ENCODE measurements at places on chromosomes 13 and 19.

GRCh38 chr19:17543986-17544385 lies 11.5 kb upstream of the COLGALT1 start:
- no peak for DNase-seq

GRCh38 chr13:99717959-99718674 lies 216.8 kb downstream of the TM9SF2 start:
- DNase-seq, result no peak

GRCh38 chr13:95207769-95208366 lies 93.4 kb downstream of the ABCC4 start:
- no peak for DNase-seq

GRCh38 chr13:49247643-49248621 lies at the start of gene CDADC1:
Gene CDADC1 (plus strand): TSS chr13:49247925. CDS start chr13:49248038, 113 bp downstream.
- peak; percentile 90 for DNase-seq

- DNase-seq, result no peak
These were observed 2.8 kb upstream of the SIGLECL1 start for GRCh38 chr19:51247972-51248590.

DNA sequence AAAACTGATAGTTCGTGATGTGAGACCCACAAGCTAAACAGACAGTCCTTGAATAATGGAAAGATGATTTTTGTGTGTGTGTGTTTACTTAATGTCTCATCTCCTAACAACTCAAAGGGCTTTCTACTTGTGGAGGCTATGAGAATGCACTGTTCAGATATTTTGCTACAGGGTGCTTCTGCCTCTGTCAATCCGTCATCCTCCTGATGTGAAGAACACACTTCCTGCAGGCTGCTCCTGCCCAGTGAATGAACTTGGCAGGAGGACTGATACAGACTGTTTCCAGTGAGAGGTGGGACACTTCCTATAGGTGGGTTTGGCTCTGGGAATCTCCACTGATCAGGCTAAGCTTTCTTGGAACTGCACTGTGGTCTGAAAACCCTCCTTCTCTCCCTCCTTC lies 168.4 kb upstream of the STARD13 start:
- DNase-seq, result no peak

- DNase-seq, result no peak
These were observed at the start of gene ZIC5 for GRCh38 chr13:99971576-99972189. Gene ZIC5 (minus strand): TSS chr13:99971767. CDS start chr13:99971603, 164 bp downstream.

DNA sequence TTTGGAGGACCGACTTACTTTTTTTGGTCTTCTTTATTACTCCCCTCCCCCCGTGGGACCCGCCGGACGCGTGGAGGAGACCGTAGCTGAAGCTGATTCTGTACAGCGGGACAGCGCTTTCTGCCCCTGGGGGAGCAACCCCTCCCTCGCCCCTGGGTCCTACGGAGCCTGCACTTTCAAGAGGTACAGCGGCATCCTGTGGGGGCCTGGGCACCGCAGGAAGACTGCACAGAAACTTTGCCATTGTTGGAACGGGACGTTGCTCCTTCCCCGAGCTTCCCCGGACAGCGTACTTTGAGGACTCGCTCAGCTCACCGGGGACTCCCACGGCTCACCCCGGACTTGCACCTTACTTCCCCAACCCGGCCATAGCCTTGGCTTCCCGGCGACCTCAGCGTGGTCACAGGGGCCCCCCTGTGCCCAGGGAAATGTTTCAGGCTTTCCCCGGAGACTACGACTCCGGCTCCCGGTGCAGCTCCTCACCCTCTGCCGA lies 409 bp downstream of the FOSB start:
- no peak for DNase-seq

DNA sequence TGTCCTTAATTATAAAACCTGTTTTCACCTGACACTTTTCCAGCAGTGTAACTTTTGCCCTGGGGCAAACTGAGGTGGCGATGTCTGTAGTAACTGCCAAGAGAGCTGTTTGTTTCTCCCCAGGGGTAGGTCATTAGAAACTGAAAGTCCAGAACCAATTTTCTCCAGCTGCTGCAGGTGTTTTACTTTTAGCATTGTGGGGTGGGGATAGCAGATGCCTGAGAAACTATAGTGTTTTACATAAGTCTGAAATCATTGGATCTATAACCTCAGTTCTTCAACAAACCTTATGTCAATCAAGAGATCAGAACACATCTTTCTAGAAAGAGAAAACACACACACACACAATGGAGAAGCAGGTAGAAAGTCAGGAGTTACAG lies 92.7 kb downstream of the LHFPL6 start:
- no peak for DNase-seq

GRCh38 chr13:26025196-26025595 lies 26.6 kb downstream of the SHISA2 start:
- DNase-seq, result no peak

DNA sequence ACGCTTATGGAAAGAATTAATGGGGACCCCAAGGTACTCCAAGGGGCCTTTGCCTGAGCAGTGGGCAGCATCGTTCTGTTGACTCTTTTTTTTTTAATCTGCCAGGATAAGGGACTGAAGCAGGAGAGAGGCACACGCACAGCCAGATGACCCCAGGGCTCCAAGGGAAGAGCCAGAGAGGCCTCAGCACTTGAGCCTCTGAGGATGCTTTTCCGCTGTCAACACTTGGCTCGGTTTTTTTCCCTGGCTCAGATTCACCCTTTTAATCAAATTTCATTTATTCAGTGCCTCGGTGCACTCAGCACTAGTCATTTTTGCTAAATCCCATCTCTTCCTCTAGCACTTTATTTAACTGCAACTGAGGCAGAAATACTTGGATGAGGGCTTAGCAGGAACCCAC lies 226.3 kb downstream of the FGF9 start:
- no peak for DNase-seq

GRCh38 chr19:49956115-49956495 lies 4.9 kb downstream of the SIGLEC11 start:
- DNase-seq, result no peak

GRCh38 chr13:27482983-27483382 lies 32.6 kb upstream of the MTIF3 start:
- DNase-seq, result no peak

DNA sequence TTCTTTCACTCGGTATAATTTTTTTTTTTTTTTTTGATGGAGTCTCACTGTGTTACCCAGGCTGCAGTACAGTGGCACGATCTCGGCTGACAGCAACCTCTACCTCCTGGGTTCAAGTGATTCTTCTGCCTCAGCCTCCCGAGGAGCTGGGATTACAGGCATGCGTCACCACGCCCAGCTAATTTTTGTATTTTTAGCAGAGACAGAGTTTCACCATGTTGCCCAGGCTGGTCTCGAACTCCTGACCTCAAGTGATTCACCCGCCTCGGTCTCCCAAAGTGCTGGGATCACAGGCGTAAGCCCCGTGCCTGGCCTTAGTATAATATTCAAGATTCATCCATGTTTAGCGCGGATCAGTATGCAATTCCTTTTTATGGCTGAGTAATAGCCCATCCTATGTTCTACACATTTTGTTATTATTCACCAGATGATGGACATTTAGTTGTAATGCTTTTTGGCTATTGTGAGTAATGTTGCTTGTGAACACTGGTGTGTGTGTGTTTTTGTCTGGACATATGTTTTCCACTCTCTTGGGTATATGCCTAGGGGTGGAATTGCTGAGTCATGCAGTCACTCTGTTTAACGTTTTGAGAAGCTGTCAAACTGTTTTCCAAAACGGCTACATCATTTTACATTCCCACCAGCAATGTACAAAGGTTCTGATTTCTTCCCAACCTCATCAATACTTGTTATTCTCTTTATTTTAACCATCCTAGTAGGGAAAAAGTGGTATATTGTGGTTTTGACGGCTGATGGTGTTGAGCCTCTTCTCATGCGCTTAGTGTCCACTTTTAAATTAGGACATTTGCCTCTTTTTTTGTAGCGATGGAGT lies 22.9 kb downstream of the PLEKHF1 start:
- DNase-seq, result no peak

All from stimulated activated CD4-positive, alpha-beta T cell treated with anti-CD3 and anti-CD28 coated beads, Interleukin-1b, Interleukin-23, amount 100 ng/mL, for 24 hours (primary cell).